ENCODE measurements at places on chromosomes 5 and 9.

GRCh38 chr9:6109986-6110385, 94.6 kb upstream of the RANBP6 start:
- no peak for DNase-seq

- no peak for DNase-seq
These were observed 217.2 kb downstream of the DAB2IP start for GRCh38 chr9:121868626-121869025.

GRCh38 chr5:156042726-156043125, 284.2 kb upstream of the SGCD start:
- no peak for DNase-seq

DNA sequence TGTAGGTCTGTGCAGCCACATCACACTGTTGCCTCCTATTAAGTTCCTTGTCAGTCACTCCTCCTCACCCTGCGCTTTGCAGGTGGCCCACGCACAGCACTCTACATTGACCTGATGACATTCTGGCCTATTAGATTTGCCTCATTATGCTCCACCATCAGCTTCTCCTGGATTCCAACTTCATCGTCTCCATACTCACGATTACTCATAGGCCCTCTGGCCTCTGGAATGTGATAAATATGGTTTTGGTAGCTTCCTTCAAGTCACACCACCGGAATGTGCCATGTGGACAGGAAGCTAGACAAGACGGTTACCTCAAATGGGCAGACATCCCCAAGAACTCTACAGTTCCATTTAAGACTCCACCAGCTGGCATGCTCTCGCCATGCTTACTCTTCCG, 158.0 kb upstream of the LHFPL2 start:
- DNase-seq, result peak; percentile 76

DNA sequence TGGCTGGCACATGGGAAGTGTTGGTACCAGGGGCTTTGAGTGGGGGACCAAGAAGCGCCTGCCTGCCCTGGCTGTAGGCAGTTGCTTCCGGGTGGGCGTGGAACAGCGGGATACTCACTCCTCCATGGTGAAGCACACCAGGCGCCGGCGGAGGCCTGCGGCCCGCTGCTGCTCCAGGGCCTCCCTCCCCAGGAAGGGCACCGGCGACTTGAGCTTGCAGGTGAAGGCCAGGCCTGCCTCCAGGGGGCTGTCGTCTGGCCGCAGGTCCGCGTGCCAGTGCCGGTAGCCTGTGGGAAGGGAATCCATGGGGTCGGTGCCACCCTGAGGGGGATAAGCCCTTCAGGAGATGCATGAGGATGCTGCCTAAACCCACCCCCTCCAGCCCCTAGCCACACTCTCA, 34.3 kb downstream of the DBH start:
- no peak for DNase-seq

DNA sequence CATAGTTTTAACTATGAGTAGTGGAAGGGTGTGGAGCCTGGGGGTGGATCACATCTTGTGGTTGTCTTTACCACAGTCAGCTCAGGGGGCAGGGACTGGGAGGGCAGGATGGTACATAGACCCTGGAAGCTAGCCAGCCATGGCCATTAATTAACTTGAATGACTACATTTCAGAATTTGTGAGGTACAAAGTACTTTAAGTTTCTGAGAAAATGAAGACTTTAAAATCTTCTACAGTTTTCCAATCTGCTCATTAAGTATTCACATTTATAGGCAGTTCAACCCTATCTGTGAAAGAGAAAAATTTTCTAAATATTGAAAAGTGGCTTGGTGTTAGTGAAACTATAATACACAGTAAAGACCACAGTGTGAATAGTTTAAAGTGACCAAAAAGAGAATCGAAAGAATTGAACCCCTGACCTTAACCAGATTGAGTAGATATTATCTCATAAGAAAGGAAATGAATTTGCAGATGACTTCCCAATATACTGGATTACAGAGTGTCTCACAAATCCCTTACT, 234.2 kb upstream of the MEF2C start:
- DNase-seq, result no peak

- no peak for DNase-seq
These were observed 85.7 kb upstream of the SHB start for GRCh38 chr9:38154501-38155421.

- no peak for DNase-seq
These were observed 866.5 kb upstream of the DMAC1 start for GRCh38 chr9:8666060-8666459.

DNA sequence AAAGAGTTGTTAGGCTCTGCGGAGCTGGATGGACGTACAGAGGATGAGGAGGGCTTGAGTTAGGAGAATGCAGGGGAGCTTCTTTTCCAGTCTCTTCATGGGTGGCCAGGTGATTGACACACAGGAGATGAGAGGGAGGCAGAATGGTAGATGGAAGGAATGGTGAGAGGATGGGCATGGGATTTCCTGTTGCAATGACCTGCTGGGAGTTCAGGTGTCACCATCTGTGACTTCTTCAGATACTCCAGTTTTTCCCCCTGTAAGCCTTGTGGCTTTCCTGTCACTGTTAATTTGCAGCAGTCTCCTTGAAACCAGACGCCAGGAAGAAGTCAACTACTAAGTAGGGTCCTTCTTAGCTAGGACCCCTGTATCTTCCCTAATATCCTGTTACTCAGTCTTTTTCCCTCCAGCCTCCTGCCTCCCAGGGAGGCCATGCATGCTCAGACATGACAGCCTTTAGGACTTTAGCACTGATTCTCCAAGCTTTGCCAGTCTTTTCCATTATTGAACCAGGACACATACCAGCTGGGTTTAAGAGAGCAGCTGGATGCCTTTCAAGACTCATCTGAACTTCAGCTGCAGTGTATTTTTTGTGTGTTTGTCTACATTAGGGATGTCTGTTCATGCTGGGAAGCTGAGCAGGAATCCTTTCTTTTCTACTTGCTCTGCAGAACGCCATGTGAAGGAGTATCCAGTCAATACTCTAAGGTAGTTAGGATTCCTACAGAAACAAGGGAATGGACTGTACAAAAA, 67.2 kb upstream of the CD180 start:
- DNase-seq, result no peak

GRCh38 chr9:91297306-91297705, 64.4 kb downstream of the AUH start:
- no peak for DNase-seq

DNA sequence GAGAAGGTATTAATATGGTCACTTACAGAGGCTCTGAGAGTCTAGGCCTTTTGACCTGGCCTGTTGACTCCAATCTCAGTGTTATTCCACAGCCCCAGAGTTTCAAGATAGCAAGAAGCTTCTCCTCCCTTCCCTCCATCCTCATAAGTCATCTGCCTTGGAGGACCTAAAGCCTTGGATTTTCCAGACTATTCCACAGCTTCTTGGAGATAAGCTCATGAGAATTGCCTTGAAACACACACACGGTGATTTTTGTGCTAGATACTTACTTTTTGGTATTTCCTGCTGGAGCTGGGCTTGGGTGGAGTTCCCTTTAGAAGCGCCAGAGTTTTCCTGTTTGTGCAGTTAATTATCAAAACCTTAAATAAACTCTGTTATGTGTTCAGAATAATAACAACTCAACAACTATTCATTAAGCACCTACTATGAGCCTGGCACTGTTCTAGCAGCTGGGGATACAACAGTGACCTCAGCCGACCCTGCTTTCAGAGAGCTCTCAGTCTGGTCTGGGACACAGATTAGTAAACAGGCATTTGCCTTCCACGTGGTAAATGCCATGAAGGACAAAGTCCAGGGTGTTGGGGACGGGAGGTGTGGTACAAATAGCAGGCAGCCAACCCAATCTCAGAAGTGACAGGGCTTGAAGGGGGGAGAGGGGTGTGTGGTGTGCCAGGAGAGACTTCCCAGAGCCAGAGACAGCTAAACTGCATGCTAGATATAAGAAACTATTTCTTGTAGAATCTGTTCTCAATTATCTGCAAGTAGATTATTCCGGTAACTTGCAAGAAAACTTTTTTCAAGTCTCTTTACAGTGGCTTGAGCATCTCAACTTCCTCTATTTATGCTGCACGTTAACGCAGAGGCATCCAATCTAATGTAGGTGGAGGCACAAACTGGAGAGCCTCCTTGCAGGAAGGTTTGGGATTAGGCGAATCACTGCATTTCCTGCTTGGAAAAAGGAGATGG, 55.9 kb upstream of the KLF9 start:
- DNase-seq, result peak; percentile 57

DNA sequence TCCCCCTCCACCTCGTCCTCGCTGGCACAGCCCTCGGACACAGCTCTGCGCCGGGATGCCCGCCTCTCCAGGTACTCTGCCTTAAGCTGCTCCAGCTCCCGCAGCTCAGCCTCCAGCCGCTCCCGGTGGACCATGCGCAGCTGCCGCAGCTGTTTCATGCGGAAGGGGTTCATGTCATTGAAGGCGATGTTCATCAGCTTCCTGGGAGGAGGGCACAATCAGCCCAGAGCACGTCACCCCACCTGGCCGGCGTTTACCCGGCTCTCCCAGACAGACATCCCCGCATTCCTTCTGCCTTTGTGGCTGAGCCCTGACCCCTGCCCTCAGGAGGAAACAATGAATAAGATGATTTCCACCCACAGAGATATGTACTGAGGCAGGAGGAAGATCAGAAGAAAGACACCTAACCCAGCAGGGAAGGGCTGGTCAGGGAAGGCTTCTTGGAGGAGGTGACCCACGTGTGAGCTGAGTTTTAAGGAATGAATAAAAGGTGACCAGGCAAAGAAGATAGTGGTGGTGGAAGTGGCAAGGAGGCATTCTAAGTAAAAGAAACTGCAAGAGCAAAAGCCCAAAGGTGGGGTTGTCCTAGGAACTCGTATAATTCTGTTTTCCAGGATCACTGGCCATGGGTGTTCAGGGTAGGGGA, 7.1 kb upstream of the CORO2A start:
- no peak for DNase-seq

DNA sequence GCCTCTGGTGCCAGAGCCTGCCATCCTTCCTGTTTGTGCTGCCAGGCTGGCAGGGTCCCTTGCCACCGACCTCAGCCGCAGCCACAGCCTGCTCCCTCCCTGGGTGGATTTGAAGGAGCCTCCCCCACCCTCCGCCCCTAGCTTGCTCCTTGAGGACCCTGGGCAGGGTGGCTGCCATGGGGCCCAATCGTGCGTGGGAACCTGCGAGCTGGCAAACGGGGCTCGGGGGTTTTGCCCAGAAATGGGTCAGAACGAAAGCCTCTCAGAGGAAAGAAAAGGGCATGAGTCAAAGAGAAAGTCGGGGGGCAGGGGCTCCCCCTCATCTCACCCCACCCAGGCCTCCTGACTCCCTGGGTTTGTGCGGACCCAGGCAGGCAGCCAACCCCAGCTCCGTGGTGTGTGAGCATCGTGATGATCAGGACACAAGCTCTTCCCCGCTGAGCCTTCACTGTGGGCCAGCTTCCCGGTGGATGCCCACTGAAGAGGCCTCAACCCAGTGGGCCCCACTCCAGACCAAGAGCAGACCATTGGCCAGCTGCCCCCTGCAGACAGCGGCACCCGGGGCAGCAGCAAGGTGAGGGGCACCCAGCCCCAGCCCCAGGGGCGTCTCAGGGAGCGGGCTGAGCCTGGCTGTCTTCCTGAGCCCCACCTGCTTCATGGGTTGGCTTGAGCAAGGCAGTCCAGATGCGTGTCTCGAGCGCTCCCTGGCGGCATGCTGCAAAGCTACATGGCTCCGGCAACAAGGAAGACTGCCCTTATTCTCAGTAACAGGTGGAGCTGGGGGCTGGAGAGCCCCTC, 3.0 kb upstream of the FUT7 start:
- DNase-seq, result peak; percentile 87
